Aorta (tissue), 5 donors: ENCODE measurements at places on chromosomes 12 and 14. TPM values are rescaled to one million over a fixed set of nuclear protein-coding genes. Genes with fewer than 3 reads are reported as not detected.
A peak's percentile ranks its signal among the peaks of the same experiment; 100 is the strongest.

- DNase-seq: no peak
These were observed 541.7 kb downstream of the SLC16A7 start for GRCh38 chr12:60137513-60137912.

KRT6B gene
- total RNA-seq: not detected

DNA sequence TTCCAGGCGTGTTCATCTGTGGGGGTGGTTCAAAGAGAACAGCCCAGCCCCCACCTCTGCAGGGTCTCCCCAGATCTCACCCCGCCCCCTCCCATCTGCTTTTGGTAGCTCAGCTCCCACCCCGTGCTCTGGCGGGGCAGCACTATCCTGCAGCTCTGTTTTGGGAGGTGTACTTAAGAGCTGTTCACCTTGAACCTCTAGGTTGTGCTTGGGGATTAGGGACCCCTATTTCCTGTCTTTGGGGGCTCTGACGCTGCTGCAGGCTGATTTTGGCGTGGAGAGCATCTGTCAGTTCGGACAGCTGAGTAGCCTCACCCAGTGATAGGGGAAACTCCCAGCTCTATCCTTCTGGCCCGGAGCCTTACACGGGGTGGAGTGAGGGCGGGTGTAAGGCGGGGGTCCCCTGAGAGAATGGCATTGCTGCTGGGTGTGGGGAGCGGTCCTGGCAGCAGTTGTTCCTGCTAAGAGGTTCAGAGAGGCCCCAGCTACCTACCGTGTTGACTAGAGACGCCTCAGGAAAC, 765 bp downstream of the TMEM120B start:
- DNase-seq: peak; percentile 53

RNASE11 gene
- total RNA-seq: not detected

- DNase-seq: no peak
These were observed 54.4 kb downstream of the SPPL3 start for GRCh38 chr12:120849765-120850164.

GRCh38 chr14:94239406-94239805, 53.7 kb downstream of the SERPINA10 start:
- no peak for DNase-seq

OTOGL gene
- total RNA-seq: 0.54 TPM

DNA sequence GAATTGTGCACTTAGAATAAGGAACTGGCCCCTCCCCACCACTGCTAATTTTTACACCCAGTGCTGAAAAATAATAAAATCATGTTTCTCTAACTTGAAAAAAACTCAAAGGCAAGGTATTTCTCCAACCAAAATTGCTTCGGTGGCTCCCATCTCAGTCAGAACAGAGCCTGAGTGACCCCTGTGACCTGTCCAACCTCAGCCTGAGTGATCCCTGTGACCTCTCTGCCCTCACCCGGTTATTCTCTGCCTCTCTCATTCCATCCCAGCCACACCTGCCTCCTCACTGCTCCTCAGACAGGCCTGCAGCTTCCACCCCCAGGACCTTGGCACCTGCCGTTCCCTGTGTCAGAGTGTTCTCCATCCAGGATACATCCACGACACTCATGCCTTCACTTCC, 5.1 kb downstream of the SLC6A12 start:
- DNase-seq: no peak

DNA sequence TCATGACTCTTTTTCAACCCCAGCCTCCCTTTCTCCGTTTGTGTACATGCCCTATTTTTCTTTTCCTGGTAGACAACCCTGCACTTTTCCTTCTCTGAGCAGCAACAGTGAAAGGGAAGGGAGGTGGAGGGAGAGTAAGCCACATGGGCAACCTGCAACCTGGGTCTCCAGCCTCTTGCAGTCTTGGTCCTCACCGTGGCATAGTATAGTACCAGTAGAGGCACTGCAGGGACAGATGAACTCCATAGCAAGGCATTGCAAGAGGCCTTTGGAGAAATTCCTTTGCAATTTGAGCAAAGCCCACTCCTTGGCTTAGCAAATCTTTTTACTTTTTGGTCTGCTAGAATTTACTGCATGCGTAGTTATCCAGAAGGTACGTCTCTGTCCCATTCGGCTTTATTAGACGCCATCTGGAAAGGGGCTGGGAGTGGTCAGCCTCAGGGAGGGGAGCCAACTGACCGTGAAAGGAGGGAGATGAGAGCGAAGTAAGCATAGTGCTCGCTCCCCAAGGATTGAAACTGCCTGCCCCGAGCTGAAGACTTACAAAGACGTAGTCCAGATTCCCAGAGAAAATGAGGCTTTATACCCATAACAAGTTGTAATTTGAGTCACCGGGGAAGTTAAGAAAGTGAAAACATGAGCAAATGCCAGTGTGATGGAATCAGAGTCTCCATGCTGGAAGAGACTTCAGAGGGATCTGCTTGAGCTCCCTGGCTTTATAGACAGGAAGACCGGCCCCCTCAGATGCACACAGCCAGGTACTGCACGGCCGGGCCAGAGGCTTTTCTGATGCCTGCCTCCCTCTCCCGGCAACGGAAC, 332.0 kb downstream of the CACNA1C start:
- no peak for DNase-seq

- no peak for DNase-seq
These were observed 5.3 kb downstream of the SLC5A8 start for GRCh38 chr12:101204602-101205304.

DNA sequence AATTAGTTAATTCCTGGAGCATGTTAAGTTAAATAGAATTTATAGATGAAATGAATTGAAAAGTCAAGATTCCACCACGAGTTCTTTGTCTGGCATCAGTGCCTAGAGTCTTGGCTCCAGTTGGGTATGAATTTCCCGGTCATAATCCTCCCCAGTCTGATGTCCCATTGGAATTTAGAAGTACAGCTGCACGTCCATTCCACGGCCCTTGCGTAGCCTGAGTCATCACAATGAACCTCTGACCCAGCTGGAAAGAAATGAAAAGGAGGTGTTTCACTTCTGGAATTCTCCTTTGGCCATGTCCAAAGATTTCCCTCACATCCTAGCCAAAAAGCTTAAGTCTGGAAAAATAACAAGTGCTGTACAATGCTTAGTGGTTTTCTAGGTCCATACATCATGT, 122.7 kb downstream of the KICS2 start:
- DNase-seq: no peak

- DNase-seq: no peak
These were observed 33.4 kb downstream of the CORO1C start for GRCh38 chr12:108697905-108698304.

ERG28 gene
- total RNA-seq: 11.5 TPM

- DNase-seq: no peak
These were observed 1204.8 kb downstream of the GALC start for GRCh38 chr14:86788224-86788623.

- no peak for DNase-seq
These were observed 5.4 kb downstream of the CDKN1B start for GRCh38 chr12:12722435-12723148.

DNA sequence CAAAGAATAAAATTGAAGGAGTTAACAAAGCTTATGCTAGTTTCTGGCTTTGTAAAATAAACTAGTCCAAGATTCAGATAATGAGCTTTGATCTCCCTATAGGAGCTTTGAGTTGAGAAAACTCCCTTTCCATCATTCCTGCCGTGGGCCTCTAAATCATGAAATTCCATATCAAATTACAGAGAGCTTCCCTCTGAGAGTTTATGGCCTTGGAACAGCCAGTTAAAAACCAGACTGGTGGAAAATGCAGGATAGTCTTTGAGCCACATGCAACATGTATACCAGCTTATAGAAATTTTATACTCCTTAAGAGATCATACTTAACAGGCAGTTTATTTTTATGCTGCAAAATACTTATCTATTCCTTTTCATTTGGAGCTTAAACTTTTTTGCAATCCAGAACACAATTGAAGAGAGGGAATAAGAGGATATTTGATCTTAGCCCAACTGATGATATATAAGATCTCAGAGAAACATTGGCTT, 175.8 kb upstream of the ATP2B1 start:
- no peak for DNase-seq

- peak; percentile 24 for DNase-seq
These were observed 8.5 kb upstream of the KRT5 start for GRCh38 chr12:52528641-52529143.

- no peak for DNase-seq
These were observed 9.2 kb upstream of the DTD2 start for GRCh38 chr14:31466554-31466953.

- no peak for DNase-seq
These were observed 350.5 kb upstream of the TMTC1 start for GRCh38 chr12:30134229-30134628.

GRCh38 chr14:44438936-44439335, 68.1 kb downstream of the FSCB start:
- no peak for DNase-seq

SLC8B1 gene
- 48.6 TPM for total RNA-seq

- DNase-seq: peak; percentile 64
These were observed 30.0 kb downstream of the NCKAP5L start for GRCh38 chr12:49798248-49798647.

- no peak for DNase-seq
These were observed 158.5 kb downstream of the KLRB1 start for GRCh38 chr12:9449181-9449580.

DNA sequence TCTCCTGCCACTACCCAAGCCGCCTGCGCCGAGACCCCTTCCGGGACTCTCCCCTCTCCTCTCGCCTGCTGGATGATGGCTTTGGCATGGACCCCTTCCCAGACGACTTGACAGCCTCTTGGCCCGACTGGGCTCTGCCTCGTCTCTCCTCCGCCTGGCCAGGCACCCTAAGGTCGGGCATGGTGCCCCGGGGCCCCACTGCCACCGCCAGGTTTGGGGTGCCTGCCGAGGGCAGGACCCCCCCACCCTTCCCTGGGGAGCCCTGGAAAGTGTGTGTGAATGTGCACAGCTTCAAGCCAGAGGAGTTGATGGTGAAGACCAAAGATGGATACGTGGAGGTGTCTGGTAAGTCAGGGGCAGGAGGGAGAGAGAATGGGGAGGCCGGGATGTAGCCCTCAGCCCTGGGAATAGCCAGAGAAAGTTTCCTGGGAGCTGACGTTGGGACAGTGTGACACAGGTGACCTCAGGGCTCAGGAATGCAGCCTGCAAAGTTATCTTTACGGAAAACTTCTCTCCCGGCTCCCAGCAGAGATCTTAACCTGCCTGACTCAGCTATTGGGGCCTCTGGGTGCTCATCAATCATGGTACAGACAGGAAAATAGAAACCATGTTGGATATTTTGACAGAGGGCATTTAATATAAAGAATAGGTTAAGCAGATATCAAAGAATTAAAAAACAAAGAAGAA, 747 bp downstream of the HSPB8 start:
- DNase-seq: peak; percentile 59

- no peak for DNase-seq
These were observed 17.4 kb downstream of the LGALS3 start for GRCh38 chr14:55146425-55146824.

LMO3 gene
- total RNA-seq: 28.2 TPM

DHRS4L2 gene
- total RNA-seq: 15.1 TPM

DNA sequence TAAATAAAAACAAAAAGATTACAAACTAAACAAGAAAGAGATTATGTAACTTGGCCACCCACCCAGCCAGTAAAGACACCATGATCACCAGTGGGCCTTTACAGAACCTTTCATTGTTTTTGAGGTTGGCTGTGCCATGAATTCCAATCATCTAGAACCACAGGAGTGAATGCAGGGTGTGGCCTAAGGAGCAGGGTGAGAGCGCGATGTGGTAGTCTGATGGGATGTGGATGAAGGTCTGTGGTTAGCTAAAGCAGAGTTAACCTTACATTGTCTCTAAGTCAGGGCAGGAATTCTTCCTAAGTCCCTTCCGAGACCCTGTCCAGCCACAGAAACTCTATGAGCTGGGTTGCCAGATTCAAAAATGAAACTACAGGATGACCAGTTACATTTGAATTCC, 54.0 kb upstream of the CDKN3 start:
- no peak for DNase-seq

FOXG1 gene
- total RNA-seq: not detected

GRCh38 chr12:60947533-60947932, 1312.7 kb upstream of the USP15 start:
- no peak for DNase-seq

DNA sequence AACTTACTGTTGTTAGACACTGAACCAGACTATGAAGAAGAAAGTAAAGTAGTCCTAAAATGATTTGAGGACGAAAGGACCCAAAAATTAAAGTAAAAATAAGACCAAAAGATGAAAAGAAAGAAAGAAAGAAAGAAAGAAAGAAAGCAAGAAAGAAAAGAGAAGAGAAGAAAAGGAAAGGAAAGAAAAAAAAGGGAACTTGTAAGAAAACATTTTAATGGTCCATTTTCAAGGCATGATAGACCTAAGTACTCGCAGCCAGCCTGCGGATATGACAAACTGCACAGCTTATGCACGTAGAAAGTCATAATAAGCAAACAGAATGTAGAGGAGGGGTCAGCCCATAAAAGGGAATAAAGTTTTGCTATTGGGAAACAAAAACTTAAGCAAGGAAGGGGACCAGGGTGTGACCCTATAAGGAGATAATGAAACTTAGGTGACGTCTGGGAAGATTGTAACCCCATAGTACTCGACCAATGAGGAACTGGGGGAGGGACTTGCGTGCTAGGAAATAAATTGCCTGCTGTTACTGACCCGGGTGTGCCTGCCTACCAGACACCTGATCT, 59.7 kb downstream of the APOBEC1 start:
- DNase-seq: no peak

DIO2 gene
- total RNA-seq: 14.4 TPM

GRCh38 chr12:96136161-96136560, 58.0 kb upstream of the ELK3 start:
- no peak for DNase-seq

GRCh38 chr12:98618952-98619351, 25.5 kb downstream of the SLC25A3 start:
- DNase-seq: no peak

DNA sequence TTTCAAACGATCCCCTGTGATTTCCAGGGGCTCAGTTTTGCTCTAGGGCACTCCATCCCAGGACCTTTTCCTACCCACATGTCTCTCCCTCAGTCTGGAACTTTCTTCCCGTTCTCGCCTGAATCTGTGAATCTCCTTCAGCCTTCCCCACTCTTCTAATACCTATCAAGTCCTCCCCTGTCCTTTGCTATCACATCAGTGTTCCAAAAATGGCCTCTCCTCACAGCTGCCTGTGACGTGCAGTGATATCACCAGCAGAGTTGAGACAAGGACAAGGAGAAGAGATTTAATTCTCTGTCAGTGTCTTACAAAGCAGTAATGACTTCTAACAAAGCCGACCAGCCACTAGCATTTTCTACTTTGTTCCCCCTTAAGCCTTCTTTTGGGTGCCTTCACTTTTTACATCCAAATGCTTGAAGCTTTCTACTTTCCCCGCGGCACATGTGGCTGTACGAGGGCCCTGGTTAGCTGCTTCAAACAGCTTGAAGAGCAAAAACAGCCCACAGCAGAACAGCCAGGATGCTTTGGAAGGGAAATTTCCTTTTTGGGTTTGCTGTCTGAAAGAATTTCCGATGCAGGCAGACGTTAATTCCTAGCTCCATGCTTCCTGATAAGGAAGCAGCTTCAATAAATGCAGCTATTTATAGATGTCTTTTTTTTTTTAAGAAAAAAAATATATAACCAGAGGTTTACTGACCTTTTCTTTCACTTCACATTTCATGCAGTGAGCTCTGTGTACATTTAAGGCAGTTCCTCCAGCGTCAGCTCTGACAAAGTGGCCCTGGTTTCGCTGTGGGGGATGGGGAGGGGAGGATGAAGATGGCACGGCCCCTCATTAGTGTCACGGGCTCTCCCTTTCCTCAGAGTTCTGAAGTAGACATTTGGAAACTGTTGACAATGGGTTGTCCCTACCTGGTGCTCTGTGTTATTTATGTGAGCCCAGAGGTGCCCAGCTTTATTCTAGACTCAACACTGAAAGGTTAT, 109.3 kb downstream of the ETV6 start:
- no peak for DNase-seq

TMEM63C gene
- 0.06 TPM for total RNA-seq
